ENCODE measurements at places on chromosomes 1 and 21.

DNA sequence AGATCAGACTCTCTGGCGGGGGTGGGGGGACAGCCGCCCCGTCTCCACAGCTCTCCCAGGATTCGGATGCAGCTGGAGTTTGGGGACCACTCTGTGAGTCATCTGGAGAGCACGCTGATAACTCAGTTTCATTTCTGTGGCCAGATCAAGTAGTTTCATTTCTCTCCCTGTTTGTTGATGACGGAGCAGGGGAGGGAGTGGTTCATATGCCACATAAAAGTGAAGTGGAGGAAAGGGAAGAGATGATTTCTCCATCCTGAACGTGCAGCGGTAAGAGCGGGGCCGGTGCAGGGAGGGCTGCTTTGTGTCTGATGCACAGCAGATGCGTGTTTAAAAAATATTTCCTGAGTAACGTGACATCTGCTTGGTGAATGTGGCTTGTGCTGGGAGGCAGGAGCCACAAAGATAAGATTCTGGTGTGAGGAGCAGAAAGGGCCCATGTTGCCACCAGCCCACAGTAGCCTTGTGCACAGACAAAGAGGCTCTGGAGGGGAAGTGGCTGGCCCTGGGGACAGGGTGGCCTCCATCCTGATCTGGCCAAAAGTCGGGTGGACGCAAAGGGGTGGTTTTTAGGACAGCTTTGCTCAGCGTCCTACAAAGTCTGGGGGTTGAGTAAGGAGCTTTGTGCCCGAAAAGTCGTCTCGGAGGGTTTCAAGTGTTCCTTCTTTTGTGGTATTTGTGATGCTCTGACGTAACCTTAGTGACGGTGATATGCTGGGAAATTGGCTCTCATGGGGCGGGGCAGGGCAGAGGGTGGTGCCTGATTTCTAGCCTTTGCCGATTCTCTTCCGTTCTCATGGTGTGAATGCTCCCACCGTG lies at the start of gene MX2:
Gene MX2 (plus strand): TSS at position 242 of the 819 bp plus-strand sequence. CDS start 14,880 bp downstream, outside the sequence.
- no peak for DNase-seq

DNA sequence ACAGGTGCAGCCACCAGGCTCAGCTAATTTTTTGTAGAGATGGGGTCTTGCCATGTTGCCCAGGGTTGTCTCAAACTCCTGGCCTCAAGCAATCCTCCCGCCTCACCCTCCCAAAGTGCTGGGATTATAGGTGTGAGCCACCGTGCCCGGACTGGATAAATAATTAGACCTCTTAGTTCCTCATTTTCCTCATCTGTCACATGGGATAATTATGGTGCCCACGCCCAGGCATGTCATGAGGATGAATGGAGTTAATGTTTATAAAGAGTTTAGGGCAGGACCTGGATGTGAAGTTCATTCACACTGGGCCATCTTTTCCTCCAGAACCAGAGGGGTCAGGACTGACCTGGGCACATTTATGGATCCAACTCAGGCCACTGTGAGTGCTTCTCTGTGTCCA lies 23.7 kb downstream of the PADI3 start:
- DNase-seq, result no peak

- DNase-seq, result no peak
Observed at GRCh38 chr1:87706779-87707228, 378.1 kb downstream of the LMO4 start.

GRCh38 chr1:116260115-116260514 lies 112.9 kb upstream of the ATP1A1 start:
- no peak for DNase-seq

DNA sequence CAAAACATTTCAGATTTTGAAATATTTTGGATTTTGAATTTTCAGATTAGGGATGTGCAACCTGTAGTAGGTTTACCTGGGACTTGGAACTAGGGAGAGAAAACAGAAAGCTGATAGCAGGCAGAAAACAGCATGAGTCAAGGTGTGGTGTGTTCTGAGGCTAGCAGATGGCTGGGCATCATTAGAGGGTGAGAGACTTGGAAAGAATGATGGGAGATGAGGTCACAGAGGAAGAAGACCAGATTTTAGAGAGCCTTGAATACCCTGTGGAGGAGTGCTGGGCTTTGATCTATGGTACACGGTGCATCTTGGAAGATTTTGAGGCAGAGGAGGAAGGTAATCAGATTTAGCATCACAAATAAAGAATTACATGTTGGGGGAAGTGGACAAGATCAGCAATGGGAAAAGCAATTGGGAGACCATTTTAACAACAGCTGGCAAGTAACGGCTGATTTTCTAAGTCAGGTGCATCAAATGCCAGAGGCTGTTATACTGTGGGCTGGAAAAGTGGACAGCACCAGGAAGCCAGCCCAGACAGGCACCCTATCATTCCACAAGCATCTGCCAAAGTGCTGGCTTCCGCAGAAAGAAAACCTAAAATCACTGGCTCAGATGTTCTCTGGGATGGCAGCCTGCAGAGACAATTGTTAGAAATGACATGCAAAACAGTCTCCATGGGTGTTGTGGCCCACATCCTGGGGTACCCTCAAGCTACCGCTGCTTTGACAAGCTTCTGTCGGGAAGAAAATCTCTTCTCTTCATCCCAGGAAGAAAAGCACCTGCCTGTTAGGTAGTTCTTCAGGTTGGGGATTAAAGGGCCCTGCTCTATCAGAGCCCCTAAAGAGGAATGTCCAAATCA lies 30.9 kb upstream of the CAMK1G start:
- no peak for DNase-seq

GRCh38 chr1:156394835-156395461 lies 25.9 kb downstream of the RHBG start:
- DNase-seq, result peak; percentile 98

GRCh38 chr1:165686971-165687433 lies 11.4 kb downstream of the ALDH9A1 start:
- DNase-seq, result no peak

DNA sequence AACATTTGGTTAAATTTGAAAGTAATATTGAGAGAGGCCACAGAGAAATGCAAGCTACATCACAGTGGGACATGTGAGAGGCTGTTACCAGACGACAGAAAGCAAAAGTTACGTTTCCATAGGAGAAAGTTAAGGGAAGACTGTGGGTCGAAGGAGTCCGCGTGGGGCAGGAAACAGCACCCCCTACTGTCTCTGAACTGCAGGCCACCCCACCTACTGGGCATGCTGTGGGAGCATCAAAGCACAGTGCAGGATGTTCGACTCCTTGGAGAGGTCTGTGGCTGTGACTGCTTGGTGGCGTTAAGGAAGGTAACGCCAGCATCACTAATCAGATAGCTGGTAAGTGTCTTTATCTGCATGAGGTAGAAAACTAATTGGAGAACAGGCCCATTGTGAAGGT lies 123.9 kb downstream of the PTBP2 start:
- DNase-seq, result peak; percentile 53

DNA sequence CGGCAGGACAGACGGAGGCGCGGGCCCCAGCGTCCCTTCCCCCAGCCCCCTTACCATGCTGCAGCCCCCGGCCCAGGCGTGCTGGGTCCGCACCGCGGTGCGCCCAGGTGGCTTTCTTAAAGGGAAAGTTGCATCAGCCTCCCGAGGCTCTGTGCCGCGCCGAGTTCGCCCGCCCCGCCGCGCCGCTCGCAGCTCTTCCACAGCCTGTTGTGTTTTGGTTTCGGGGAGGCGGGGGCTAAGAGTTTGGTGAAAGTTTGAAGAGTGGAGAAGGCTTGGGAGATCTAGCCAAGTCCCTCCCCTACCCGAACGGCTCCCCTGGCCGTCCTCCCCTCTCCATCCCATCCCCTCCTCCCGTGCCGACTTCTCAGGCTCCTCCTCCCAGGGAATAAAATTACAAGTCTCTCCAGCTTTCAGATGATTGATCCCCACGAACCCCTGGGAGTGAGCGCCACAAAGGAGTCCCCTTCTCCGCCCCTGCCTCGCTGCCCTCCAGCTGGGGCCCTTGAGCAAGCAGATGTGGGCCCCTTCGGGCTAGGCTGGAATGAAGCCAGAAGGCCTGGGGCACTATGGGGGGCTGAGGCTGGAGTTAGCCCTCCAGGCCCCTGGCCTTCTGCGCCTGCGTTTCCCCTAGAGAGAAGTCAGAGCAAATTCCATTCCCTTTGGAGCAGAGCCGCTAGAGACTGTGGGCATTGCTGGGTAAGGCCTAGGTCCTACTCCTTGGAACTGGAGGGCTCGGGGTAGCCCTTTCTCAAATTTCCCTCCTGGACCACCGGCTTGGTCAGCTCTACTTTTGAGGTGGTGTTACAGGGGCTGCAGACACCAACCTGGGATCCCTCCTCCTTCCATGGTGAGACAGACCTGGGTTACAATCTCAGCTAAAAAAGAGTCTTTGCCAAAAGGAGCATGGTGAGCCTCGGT lies at the start of gene SLC6A9:
Gene SLC6A9 (minus strand): TSS at position 211 of the 918 bp plus-strand sequence. CDS start 7,185 bp downstream, outside the sequence.
- DNase-seq, result peak; percentile 85

- DNase-seq, result no peak
Observed at GRCh38 chr1:193700710-193701355, 514.4 kb upstream of the B3GALT2 start.

- no peak for DNase-seq
Observed at GRCh38 chr1:82695443-82695842, 894.7 kb downstream of the ADGRL2 start.

DNA sequence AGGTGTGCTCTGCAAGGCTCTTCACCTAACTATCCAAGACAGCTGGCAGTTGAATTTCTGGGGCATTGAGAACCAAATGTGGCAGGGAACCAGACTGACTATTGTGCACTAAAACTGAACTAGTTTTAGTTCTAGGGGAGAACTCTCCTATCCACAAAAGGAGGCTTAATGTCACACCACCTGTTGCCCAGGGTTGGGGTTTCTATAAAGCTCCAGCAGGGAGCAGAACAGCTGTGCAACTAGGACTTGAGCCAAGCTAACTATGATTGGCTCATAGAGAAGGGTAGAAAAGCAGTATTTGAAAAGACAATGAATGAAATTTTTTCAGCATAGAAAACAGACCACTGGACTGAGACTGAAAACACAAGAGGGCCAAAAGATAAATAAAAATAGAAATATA lies 53.3 kb upstream of the FGGY start:
- DNase-seq, result no peak

GRCh38 chr1:183931646-183932271 lies 105.8 kb downstream of the COLGALT2 start:
- DNase-seq, result no peak

GRCh38 chr1:3170561-3171453 lies 101.8 kb downstream of the PRDM16 start:
- DNase-seq, result peak; percentile 22

DNA sequence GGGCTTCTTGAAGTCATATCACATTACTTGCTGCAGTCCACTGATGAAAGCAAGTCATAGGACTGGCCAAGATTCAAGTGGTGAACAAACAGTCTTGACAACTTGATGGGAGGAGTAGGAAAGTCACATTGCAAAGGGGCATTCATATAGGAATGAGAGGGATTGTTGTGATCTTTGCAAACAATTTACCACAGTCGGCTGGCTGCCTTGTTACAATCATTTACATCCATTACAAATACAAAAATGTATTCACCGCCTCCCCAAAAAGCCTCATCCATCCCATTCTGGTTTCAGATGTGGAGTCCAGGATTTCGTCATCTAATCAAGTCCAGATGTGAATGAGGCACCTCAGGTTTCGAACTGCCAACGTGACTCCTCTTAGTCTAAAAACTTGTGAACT lies 26.8 kb downstream of the GORAB start:
- DNase-seq, result no peak

DNA sequence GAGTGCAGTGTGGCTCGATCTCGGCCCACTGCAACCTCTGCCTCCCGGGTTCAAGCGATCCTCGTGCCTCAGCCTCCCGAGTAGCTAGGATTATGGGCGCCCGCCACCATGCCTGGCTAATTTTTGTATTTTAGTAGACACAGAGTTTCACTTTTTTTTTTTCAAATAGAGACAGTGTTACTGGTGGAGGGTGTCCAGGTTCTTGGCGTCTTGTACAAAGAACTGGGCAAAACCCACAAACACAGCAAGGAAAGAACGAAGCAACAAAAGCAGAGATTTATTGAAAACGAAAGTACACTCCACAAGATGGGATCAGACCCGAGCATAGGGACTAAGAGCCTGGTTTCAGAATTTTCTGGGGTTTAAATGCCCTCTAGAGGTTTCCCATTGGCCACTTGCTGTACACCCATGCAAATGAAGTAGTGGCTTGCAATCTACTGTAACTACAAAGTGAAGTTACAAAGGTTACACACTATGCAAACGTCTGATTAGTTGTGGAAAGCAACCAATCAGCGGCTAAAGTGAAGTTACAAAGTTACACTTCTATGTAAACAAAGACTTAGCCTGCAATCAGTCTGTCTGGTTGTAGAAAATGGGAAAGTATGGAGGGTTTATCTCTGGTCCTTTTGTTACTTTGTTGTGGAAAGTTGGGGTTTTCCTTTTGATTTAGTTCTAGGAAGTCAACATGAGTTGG lies 199.1 kb downstream of the DYRK1A start:
- DNase-seq, result peak; percentile 43

DNA sequence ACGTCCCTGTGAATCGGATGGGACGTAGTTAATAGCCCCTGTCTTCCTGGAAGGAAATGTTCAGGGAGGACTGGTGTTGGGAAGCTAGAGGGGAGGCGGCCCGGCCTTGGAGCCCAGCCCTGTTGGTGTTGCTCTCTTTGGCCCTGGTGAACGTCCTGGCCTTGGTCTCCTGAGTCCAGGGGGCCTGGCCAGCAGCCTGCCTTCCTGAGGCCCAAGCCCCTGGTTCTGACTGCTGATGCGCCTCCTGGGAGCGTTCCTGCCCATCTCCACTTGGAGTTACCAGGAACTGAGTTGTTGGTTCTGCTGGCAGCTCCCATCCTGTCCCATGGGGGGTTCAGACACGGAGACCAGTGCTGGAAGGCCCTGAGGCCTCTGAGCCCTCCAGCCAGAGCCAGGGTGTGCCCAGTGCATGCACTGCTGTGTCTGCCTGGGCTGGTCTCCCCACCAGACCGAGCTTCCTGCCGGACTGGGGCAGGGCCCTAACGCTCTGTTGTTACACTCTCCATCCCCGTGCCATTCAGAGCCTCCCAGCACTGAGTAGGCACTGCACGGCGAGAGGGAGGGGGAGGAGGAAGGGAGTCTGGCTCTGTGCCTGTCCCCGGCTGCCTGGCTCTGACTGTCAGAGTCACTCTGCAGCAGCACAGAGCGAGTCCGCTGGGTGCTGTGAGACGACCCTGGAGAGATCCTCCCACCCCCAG lies 382.5 kb upstream of the VAMP3 start:
- DNase-seq, result no peak

- DNase-seq, result no peak
Observed at GRCh38 chr1:99207216-99207615, 57.1 kb upstream of the PLPPR4 start.

- peak; percentile 89 for DNase-seq
Observed at GRCh38 chr1:43708002-43708410, 670 bp downstream of the ST3GAL3 start.

DNA sequence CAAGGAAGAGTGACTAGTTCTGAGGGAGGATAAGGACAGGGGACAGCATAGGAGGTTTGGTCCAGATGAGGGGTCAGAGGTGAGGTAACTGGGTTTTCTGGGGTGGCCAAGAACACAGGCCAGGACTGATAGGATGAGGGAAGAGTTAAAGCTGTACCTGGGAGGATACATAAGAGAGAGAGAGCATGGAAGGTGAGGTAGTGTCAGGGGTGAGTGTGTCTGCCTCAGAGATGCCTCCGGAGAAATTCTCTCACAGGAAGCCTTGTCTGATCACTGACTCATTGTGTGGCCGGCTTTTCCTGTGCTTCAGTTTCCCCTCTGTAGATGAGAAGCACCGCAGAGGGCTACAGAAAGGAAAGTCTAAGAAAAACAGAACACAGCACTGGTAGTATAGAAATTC lies 40.2 kb downstream of the FASLG start:
- no peak for DNase-seq
